ENCODE measurements at places on chromosomes 5 and 9.

- no peak for DNase-seq
Observed at GRCh38 chr9:126607086-126607485, 6.6 kb upstream of the LMX1B start.

DNA sequence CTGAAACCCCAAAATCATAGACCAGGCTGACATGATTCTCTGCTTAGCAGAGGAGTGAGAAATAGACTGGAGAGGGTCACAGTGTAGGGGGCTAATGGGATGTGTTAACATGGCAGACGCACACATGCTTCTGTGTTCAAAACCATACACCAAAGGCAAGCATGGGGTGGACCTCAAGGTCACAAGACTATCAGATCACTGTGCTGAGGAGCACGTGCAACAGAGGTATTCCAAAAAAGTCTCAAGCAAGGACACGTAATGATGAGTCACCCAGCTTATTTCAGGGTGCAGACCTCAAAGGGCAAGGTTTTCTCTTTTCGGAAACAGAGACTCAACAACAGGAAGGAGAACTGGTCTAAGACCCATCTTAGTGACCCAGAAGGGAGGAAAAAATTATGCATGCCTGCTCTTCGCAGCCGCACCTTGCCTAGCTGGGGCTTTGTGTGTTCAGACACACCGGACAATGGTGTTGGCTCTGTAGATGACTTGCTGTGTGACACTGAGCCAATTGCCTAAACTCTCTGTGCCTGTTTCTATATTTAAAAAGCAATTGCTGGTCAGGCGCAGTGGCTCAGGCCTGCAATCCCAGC lies 20.3 kb downstream of the WHRN start:
- DNase-seq, result no peak

DNA sequence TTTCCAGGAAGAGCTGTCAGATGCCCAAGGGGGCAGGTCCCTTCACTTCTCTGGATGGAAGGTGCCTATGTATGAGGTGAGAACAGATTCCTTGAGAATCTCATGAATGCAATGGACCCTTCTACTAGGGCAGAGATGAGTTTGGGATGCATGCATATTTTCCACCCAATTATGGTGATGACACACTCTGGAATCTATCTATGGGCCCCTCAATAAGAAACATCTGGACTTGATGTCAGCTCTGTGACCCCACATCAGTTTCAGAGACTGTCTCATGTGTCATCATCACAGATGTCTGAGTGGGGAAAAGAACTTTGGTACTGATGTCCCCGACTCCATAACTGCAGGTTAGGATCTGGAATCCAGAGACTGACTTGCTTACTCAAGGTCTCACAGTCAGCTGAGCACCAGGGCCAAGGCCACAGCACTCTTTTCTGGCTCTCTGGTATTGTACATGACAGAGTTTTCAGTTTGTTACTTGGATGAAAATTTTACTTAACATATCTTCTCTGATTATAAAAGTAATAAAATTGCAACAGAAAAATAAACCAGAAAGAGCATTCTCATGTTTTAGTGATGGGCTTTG lies 177.0 kb downstream of the DCP2 start:
- no peak for DNase-seq

DNA sequence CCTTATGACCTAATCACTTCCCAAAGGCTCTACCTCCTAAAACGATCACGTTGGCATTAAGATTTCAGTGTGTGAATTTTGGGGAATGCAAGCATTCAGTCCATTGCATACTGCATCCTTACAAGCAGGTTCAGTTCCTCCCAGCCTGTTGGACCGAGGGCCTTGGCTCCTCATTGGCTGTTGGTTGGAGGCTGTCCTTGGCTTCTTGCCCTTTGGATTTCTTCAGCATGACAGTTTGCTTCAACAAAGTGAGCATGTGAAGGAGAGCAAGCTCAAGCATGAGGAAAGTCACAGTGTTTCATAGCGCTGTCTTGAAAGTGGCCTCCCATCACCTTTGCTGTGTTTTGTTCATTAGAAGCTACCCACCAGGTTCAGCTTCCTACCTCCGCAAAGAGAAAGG lies 109.5 kb downstream of the GADD45G start:
- no peak for DNase-seq

GRCh38 chr9:32722704-32723103 lies 60.6 kb upstream of the TMEM215 start:
- no peak for DNase-seq

DNA sequence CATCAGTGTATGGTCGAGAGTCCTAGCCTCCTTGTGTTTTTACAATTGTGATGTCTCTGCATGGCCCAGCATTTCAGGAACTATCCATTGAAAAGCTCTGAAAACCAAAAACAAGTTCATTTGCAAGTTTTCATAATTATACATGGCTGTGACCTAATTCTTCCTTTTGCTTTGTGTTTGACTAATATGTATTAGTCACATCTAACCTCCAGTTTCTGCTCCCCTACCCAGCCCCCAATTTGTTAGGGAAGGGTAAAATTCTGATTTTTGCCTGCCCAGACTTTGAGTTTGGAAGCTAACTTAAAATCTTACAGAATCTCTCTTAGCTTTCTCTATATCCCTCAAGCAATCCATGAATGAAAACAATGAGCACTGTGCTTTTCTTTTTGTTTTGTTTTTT lies 128.2 kb upstream of the SEMA6A start:
- DNase-seq, result no peak

DNA sequence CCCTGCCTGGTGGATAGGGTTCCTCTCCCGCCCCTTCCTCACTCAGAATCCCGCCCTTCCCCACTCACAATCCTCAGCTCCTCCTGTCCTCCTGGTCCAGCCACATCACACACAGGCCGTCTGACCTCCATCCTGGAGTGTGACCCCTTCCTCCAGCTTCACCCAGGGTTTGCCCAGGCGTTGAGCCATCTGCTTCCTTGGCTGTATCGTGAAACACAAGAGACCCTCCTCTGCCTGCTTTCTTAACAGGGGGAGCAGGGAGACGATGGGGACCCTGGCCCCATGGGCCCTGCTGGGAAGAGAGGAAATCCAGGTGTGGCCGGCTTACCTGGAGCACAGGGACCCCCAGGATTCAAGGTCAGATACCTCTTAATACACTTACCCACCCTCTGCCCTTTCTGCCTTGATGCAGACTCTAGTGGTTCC lies 32.3 kb upstream of the ORM1 start:
- DNase-seq, result no peak

GRCh38 chr5:123142206-123142915 lies 53.3 kb downstream of the PRDM6 start:
- DNase-seq, result no peak

GRCh38 chr9:127075624-127076372 lies 46.6 kb downstream of the ANGPTL2 start:
- no peak for DNase-seq

Data from Kasumi-1 (cell line).